ENCODE measurements at places on chromosomes 7 and 10.

DNA sequence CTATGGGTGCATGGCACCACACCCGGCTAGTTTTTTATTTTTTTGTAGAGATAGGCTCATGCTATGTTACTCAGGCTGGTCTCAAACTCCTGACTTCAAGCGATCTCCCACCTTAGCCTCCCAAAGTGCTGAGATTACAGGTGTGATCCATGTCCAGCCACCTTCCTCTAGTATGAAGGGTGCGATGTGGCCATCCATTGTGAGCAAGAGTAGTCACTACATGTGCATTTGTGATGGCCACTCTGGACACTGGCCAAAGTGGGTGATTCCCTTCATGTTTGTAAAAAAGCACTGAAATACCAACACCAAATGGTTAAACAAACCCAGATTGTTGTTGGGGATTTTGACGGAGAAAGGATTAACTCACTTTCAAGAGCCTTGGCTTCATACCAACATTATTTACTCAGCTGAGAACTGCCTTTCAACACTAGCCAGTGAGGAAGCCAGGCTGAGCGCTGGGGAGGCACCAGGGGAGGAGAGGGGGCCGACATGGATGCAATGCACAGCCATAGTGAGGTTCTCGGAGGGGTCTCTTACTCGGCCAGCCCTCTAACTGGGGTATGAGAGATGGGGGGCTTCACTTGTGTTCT lies 198.1 kb upstream of the LYZL2 start:
- DNase-seq, result no peak

DNA sequence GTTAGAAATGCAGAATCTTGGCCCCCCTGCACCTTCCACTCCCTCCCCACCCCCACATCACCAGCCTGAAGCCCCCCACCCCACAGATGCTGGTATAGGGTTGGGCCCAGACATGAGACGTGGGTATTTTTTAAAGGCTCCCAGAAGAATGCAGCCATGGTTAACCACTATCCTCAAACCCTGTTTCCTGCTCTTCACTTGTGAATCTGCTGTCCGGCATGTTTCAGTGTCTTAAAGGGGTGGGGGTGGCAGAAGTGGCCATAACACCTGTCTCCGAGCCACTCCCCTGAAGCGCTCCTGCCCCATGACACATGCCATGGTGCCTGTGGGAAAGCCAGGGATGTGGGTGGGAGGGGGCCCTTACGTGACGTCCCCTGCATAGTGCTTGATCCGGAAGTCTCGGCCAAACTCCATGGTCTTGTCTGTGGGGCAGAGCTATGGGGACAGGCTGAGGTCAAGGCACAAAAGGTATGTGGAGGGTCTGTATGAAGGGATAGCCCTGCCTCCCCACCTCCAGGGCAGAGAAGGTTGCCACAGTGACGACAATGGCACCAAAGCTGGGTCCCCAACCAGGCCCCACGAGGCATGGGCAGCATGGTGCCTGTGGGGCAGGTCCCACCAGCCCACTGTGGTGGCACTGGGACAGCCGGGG lies 9.6 kb downstream of the MYO1G start:
- DNase-seq, result no peak

DNA sequence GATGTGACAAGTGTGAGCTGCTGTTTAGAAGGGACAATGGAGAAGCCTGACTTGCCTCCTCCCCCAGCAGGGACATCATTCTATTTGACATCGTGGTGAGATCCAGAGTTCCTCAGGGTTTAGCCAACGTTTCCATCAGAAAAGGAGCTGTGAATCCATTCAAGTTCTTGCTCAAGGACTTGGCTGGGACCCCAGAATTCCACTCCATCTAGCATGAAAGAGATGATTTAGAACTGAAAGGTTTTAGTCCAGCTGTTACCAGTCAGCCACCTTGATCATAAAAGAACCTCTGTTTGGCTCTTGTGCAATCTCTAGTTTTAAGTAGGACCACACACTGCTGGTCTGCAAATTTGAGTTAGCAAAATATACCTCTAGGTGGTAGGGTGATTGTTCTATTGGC lies 337.6 kb downstream of the FRMD4A start:
- DNase-seq, result no peak

- no peak for DNase-seq
These were observed 119.6 kb downstream of the SORBS1 start for GRCh38 chr10:95441547-95441923.

DNA sequence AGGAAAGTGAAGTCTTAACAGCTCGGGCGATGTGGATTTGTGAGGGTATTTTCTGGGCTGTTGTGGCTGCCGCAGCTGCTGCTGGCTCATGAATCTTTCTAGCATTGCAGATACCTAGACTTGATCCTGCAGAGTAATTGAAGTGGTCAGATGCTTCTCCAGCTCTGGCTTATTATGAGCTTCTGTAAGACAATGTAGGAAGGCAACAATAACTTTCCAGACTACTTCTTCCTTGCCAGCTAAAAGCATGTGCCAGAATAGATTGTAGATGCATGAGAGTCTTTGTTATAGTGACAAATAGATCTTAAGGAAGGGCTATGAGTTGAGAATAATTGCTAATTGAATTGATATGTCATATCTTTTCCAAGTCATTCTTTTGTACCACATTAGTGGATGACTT lies 461.4 kb upstream of the POT1 start:
- no peak for DNase-seq

- no peak for DNase-seq
These were observed 59.4 kb downstream of the HTR7 start for GRCh38 chr10:90798482-90798881.

DNA sequence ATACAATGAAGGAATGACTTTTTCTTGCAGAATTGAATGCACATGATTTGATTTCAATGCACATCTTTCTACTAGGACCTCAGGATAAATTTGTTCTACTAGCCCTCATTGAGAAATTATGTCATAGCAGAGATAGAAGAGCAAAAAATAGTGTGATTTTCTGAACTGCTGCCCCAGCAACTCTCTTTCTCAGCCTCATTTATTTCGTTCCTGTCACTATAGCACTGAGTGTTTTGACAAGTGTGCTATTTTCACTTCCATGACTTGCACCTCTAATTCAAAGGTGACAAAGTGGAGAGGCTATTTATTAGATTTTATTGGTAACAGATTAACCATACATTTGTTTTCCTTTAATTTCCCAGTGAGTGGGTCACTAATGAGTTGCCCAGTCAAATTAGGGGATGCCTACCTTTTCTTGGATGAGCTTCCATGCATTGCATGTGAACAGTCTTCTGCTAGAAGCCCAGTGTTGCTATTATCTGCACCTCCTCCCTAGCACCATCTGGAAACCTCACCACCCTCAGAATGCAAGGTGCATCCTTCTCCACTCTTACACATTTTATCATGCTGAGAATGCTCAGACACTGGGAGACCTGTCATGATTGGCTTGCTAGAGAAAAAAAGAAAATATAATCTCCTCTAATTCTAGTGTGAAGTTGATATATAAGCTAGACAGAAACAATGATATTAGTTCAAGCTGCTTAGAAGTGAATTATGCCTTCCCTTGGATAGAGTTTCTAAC lies 119.6 kb upstream of the CTTNBP2 start:
- DNase-seq, result no peak

GRCh38 chr7:72674394-72674793 lies 153.6 kb downstream of the TYW1B start:
- no peak for DNase-seq

DNA sequence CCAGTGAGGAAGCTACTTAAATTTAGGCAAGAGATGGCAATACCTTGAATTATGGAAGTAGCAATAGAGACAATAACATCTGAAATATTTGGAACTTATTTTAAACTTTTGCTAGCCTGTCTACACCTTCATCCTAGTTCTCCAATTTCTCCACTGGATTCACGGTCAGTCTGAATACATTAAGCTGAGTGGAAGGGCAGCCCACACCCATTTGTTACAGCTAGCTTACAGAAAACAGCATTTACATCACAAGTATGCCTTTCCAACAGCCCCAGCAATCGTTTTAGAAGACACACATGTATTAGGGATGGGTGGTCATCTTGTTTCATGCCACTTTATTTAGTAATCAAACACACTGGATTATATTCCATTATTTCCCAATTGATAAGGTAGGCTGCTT lies 16.7 kb downstream of the EPC1 start:
- no peak for DNase-seq

DNA sequence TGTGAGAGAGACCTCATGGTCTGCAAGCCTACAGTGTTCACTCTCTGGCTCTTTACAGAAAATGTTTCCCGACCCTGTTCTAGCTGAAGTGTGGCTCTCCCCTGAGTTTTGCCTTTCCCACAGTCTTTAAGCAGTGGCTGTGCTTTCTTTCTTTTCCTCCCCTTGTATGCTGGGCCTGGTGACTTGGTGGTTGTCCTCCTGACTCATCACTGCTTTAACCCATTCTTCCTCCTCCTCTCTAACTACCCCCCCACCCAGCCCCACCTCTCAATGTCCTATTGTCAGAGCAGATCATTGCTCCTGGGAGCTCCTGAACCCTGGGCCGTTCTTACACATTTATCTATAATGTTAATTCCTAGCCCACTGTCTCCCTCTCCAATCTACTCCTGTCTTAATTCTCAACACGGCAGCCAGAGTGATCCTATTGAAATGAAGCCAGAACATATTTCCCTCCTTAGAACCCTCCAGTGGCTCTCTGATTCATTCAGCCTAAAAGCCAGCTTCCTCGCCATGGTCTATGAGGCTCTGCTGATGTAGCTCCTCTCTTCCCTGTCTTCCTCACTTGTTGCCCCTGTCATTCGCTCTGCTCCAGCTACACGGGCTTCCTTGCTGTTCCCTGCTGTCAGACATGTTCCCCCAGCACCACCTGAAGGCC lies 55.0 kb downstream of the DENND11 start:
- no peak for DNase-seq

GRCh38 chr10:14727924-14728323 lies 46.8 kb downstream of the FAM107B start:
- no peak for DNase-seq

DNA sequence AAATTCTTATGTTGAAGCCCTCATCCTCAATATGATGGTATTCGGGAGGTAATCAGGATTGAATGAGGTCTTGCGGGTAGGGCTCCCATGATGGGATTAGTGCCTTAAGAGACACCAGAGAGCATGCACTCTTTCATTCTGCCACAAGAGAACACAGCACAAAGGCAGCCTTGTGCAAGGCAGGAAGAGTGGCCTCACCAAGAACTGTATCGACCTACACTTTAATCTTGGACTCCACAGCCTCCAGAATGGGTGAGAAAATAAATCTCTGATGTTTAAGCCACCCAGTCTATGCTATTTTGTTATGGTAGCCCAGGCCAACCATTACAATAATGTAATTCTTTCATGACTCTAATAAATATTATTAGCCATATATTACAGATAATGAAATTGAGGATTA lies 8.4 kb downstream of the SEM1 start:
- DNase-seq, result no peak

GRCh38 chr7:99997545-99998137 lies 17.8 kb upstream of the ZKSCAN1 start:
- no peak for DNase-seq
